Sigmoid colon (tissue), 7 donors: ENCODE measurements at places on chromosomes 12 and 14. TPM values are rescaled to one million over a fixed set of nuclear protein-coding genes. Genes with fewer than 3 reads are reported as not detected.

KRT2 gene
- polyA plus RNA-seq, result not detected

FOXN4 gene
- polyA plus RNA-seq, result not detected

CEBPE gene
- not detected for polyA plus RNA-seq

DCP1B gene
- 8.5 TPM for polyA plus RNA-seq

BEGAIN gene
- 0.90 TPM for polyA plus RNA-seq

CBLN3 gene
- 1.2 TPM for polyA plus RNA-seq

HOXC6 gene
- not detected for polyA plus RNA-seq

NRXN3 gene
- polyA plus RNA-seq, result 0.23 TPM

LRFN5 gene
- polyA plus RNA-seq, result under 0.01 TPM

GLT1D1 gene
- 0.60 TPM for polyA plus RNA-seq

BCL2L14 gene
- 21.6 TPM for polyA plus RNA-seq

LETMD1 gene
- 55.3 TPM for polyA plus RNA-seq

SLC6A13 gene
- polyA plus RNA-seq, result not detected

PARPBP gene
- polyA plus RNA-seq, result 7.9 TPM

RNF212B gene
- not detected for polyA plus RNA-seq

INSM2 gene
- not detected for polyA plus RNA-seq

TTC9 gene
- polyA plus RNA-seq, result not detected

MAP1LC3B2 gene
- 4.8 TPM for polyA plus RNA-seq

CCND2 gene
- 8.6 TPM for polyA plus RNA-seq

KLHL33 gene
- polyA plus RNA-seq, result 0.23 TPM

PCK2 gene
- 66.1 TPM for polyA plus RNA-seq

SLC22A17 gene
- polyA plus RNA-seq, result 0.92 TPM

CCDC196 gene
- polyA plus RNA-seq, result not detected

NINJ2 gene
- 12.3 TPM for polyA plus RNA-seq

TOMM20L gene
- not detected for polyA plus RNA-seq

KRT6C gene
- not detected for polyA plus RNA-seq

CD163 gene
- polyA plus RNA-seq, result 108 TPM

OTX2 gene
- not detected for polyA plus RNA-seq

GALNT6 gene
- 7.2 TPM for polyA plus RNA-seq

SPSB2 gene
- polyA plus RNA-seq, result 17.4 TPM

B4GALNT3 gene
- 12.0 TPM for polyA plus RNA-seq

LAG3 gene
- 0.60 TPM for polyA plus RNA-seq

SERPINA10 gene
- polyA plus RNA-seq, result 0.06 TPM
